ENCODE measurements at places on chromosomes 1 and 21. TPM values are rescaled to one million over a fixed set of nuclear protein-coding genes. Genes with fewer than 3 reads are reported as not detected.

ECM1 gene
- total RNA-seq, result 37.2 TPM

ERICH3 gene
- not detected for total RNA-seq

TFF3 gene
- 5.0 TPM for total RNA-seq

DMBX1 gene
- total RNA-seq, result not detected

- no peak for DNase-seq
These were observed 34.0 kb downstream of the FH start for GRCh38 chr1:241485554-241485992.

GRCh38 chr1:4549930-4550329, 104.5 kb upstream of the AJAP1 start:
- DNase-seq, result no peak

DNA sequence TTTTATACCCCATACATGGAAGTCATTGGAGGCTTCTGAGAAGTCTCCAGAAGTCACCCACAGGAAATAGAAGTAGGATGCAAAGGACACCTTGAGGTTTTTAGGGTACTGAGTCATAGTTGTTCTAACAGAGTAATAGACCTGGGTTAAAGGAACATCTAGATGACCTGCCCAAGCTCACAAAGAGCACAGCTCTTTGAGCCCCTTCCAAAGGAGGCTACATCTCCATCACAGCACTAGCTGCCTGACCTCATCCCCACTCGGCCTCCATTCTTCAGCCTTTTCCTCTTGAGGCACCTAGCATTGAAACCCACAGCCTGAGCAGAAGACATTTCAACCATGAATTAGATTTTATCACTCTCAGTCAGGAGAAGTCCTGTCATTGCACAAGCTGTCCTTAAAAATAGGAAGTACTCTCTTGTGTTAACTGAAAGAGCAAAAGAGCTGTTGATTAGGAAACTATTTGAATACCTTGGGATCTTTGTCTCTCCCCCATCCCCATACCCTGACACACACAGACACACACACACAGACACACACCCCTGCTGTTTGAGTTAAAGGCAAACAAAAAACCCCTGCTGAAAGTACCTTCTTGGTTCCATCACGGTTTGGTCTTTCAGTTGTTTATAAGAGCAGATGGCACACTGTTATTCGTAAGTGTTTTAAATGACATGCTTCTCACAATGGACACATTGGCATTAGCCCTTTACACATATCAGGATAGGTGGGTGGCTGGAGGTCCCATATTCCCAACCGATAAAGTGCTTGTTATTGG, 22.2 kb downstream of the MKNK1 start:
- DNase-seq, result no peak

DNA sequence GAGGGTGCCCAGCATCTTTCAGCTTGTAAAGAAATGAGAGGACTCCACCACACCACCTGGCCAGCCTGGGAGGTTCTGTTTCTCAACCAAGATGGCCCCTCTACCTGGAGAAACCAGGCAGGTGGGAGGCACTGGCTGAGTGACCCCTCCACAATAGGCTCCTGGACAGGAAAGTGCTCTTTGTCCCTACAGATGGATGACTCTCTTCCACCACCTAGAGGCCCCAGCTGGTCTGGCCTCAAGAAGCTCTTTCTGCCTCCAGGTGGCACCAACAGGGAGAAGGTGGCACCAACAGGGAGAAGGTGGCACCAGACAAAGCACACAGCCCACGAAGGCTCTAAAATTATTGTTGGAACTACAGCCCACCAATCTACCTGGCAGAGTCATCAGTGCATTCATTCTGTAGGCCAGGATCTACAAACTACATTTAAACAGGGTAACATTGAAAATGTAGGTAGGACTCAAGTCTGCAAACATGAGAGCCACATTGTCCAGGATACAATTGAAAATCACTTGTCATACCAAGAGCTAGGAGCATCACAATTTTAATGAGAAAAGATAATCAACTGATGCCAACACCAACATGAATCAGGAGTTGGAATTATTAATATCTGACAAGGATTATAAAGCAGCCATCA, 14.4 kb downstream of the TMPRSS3 start:
- no peak for DNase-seq

DNA sequence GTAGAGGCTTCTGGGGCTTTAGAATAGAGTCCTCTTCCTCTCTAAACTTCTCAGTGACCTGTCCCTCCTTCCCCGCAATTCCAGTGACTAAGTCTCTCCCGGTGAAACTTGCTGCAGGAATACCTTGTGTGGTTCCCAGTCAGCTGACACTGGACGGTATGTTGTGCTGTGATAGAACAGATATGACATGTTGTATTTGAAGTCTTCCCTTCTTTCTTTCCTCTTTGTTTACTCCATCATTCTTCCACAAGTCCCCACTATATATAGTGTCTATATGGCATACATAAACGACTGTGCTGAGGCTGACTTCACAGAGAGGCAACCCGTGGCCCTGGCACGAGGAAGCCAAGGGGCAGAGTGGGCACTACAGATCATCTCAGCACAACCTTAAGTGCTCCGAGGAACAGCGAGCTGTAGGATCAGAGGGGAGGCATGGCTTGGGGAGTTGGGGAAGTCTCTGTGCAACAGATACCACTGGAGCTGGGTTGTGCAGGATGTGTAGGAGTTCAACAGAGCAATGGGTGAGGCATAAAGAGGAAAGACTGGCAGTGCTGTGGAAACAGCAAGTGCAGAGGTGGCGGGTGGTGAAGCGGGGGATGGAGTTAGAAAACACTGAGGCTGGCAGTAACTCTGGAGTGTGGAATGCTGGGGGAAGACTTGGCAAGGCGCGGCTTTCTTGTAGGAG, 237.8 kb downstream of the TRABD2B start:
- no peak for DNase-seq

- DNase-seq, result peak; percentile 28
These were observed 885 bp downstream of the KRTAP10-3 start for GRCh38 chr21:44557491-44558328.

GRCh38 chr1:216815260-216816131, 92.3 kb upstream of the ESRRG start:
- no peak for DNase-seq

Measured in right atrium auricular region (tissue), 2 donors.